ENCODE measurements at places on chromosomes 12 and 14.

DNA sequence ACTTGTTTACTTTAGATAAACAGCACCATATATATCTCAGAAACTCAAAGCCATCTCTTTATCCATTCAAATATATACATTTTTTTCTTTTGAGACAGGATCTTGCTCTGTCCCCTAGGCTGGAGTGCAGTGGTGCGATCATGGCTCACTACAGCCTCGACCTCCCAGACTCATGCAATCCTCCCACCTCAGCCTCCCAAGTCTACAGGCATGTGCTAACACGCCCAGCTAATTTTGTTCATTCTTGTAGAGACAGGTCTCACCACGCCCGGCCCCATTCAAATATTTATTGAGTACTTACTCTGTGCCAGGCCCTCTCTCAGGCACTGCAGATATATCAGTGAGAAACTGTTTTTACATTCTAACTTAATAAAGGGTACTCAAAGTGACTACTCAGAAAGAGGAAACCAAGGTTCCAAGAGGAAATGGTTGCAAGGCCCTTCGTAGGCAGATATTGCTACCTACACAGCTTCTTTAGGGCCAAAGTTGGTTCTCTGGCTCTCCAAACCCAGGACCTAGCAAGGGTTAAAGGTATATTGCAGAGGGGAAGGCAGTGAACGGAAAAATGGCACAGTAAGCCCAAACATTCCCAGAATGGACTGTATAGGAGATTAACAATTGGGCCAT, 2.9 kb downstream of the ATXN3 start:
- DNase-seq = no peak

DNA sequence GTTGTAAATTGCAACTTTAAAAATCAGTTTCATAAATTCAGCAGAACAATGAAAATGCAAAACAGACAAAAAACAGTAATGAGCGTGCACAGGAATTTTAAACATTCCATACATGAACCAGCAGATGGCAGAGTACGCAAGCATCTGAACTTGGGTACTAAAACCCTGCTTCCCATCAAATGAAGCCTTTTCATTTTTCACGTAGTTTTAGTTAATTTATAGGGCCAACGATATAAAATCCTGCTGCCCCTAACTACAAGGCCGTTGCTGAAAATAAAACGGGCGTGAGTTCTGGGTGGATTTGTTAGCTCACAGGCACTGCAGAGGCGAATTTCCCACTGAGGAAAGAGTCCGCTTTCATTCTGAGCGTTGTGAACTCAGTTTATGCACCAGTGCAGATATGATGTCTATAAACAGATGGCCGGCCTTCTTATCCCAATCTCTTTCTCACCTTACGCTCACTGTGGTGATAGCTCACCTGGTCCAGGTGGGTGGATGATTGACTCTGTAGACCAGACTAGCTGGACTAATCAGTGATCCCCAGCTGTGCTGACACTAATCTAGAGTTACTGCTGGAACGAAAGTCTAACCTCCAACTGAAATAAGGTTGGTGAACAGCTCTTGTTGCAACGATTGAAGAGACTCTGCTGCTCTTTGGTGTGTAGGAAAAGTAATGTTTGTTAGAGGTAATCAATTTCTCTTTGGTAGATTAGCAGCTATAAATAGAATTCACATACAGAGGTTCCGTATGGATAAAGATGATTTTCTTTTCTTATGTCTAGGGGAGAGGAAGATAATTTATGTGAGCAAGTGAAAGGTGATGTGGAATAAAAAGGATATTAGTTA, 89.2 kb downstream of the PDZRN4 start:
- no peak for DNase-seq

DNA sequence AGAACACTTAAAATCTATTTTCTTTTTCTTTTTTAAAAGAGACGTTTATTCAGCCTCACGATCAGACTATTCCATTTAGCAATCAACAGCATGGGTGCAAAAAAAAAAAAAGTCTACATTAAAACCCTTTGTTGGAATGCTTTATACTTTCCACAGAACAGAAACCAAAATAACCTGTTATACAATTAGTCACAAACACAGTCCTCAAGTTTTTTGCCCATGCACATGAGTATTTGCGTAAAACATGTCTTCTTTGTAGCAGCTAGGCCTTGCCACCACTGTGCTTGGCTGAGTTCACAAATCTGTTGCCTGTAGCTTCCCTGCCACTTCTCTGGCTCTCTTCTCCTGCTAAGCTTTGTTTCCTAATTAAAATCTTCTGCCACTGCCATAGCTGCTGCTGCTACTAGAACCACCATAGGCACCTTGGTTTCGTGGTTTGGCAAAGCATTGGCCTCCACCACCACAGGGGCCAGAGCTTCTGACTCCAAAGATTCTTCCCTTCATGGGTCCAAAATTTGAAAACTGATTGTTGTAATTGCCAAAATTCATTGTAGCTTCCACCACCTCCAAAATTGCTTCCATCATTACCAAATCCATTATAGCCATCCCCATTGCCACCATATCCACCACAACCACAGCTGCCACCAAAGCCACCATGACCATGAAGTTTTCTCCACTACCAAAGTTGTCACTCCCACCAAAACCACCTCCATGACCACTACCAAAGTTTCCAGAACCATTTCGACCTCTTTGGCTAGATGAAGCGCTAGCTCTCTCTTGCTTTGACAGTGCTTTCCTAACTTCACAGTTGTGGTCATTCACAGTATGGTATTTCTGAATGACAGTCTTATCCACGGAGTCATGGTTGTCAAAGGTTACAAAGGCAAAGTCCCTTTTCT, 38.1 kb downstream of the KLRG1 start:
- peak; percentile 80 for DNase-seq

DNA sequence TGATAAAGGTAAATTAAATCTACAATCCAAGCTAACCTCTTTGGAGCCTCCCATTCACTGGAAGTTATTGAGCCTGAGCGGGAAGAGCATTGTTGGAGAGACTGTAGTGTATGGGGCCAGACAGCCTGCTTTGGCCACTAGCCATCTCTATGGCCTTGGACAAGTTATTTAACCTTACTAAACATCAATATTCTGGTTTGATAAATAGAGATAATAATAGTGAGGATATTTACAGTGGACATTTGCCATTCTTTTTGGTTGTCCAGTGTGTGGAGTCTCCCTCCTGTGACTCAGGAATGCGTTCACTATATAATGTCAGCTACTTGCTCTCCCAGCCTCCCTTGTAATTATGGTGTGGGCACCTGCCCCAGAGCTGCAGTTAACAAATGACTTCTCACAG, 216.1 kb downstream of the SLC38A4 start:
- DNase-seq = no peak

- no peak for DNase-seq
These were observed 600.6 kb upstream of the LMO3 start for GRCh38 chr12:17206553-17206952.

GRCh38 chr14:61470261-61470960, 149.0 kb downstream of the PRKCH start:
- peak; percentile 42 for DNase-seq

GRCh38 chr14:76525106-76525821, 149.3 kb downstream of the ESRRB start:
- no peak for DNase-seq

GRCh38 chr12:94575645-94576403, 74.5 kb downstream of the TMCC3 start:
- DNase-seq = no peak

GRCh38 chr12:47904713-47905709, at the start of gene VDR:
Gene VDR (minus strand): TSS chr12:47904994. CDS start chr12:47879113, 25,881 bp downstream.
- DNase-seq = peak; percentile 87

- no peak for DNase-seq
These were observed 358.8 kb downstream of the GLT1D1 start for GRCh38 chr12:129211862-129212630.

GRCh38 chr14:105138551-105139111, 29.9 kb downstream of the JAG2 start:
- no peak for DNase-seq

DNA sequence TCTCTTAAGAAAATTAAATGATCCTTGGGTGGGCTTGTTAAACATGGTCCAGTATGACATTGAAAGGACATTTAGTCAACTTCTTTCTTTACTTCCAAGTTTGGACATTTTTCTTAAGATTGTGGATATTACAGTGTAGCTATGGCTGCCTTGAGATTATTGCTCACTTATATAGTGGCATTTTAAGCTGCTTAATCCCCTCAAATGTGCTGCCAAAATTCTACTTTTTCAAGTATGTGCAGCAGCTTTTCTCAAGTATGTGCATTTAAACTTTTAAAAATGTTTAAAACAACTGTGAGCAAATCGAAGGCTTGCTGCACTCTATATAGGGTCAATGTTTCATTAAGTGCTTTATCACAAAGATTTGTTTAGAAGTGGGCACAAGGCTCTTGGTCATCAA, 7.4 kb downstream of the TXNRD1 start:
- no peak for DNase-seq

GRCh38 chr12:116662612-116663144, 75.2 kb downstream of the SPRING1 start:
- DNase-seq = no peak

DNA sequence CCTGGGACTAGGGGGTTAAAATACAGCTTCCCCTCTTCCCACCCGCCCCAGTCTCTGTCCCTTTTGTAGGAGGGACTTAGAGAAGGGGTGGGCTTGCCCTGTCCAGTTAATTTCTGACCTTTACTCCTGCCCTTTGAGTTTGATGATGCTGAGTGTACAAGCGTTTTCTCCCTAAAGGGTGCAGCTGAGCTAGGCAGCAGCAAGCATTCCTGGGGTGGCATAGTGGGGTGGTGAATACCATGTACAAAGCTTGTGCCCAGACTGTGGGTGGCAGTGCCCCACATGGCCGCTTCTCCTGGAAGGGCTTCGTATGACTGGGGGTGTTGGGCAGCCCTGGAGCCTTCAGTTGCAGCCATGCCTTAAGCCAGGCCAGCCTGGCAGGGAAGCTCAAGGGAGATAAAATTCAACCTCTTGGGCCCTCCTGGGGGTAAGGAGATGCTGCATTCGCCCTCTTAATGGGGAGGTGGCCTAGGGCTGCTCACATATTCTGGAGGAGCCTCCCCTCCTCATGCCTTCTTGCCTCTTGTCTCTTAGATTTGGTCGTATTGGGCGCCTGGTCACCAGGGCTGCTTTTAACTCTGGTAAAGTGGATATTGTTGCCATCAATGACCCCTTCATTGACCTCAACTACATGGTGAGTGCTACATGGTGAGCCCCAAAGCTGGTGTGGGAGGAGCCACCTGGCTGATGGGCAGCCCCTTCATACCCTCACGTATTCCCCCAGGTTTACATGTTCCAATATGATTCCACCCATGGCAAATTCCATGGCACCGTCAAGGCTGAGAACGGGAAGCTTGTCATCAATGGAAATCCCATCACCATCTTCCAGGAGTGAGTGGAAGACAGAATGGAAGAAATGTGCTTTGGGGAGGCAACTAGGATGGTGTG, 1.9 kb downstream of the GAPDH start:
- peak; percentile 39 for DNase-seq

- no peak for DNase-seq
These were observed 120.4 kb downstream of the STAB2 start for GRCh38 chr12:103707446-103707845.

GRCh38 chr12:65152012-65152411, 17.4 kb upstream of the LEMD3 start:
- DNase-seq = no peak
